ENCODE measurements at places on chromosomes 3 and 15.

- DNase-seq, result no peak
Measured at GRCh38 chr3:25944329-25944728, 154.4 kb downstream of the OXSM start.

GRCh38 chr3:94544131-94544789 lies 481.4 kb downstream of the NSUN3 start:
- no peak for DNase-seq

DNA sequence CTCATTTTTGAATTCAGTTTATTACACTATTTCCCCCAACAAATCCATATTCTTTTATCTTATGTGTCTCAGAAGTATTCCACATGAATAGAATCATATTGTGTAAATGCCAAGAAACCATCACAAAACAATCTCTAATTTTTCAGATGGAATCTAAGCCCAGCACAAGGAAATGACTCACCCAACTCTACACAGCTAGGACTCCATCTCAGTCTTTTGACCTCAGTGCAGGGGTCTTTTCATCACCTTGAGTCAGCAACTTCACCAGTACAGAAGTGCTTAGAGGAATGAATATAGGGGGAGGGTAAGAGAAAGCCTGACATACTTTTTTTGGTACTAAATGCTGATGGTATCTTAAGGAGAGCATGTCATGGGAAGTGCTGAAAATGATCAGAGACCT lies 169.3 kb upstream of the LRRN1 start:
- DNase-seq, result no peak

GRCh38 chr3:42057561-42058211 lies 33.5 kb upstream of the TRAK1 start:
- no peak for DNase-seq

DNA sequence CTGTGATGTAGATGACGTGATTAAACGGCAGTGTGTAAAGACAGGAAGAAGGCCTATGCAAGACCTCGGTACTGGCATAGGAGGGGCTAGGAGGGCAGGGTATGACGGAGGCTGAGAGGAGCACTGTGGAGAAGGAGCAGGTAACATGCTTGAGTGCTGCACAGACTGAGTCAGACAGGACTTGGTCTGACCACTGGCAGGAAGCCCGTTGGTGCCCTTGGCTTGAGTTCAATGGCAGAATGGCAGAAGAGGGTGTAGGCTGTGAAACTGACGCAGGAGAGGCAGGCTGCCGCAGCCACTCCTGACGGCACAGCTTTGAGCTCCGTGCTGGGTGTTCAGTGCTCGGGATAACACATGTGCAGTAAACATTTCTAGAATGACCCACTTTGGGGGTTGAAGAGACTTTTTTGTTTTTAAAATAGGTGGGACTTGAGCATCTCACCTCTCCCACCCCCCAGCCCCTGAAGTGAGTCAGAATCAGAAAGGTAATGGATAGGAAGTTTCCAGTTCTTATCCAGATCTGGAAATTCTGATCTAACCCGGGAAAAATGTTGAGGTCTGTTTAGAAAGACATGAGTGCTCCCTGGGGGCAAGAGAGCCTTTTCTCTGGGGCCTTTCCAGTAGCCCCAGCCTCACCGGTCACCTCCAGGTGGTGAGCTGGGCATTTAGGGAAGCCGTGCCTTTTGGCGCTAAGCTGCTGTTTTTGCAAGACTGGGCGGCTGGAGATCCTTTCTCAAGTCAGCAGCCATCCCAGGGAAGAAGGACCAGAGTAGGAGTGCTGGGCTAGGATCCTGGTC lies 126.4 kb downstream of the RPLP1 start:
- DNase-seq, result no peak

GRCh38 chr15:78417754-78418630 lies 20.0 kb upstream of the IREB2 start:
- DNase-seq, result no peak

DNA sequence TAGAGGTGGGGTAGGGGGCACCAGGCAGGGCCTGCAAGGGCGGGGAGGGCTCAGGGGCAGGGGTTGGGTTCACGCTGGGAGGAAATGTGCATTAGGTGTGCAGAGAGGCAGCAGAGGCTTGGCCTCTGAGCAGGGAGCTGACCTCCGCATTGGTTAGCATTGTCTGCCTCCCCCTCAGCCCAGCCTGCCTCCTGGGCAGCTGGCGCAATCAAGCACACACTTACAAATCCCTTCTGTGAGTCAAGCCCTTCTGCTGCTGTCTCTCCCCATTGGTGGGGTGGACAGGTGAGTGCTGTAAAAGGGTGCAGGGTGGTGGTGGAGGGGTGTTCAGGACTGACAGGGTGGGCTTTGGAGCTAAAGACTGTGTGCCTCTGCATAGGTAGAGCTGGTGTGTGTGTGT lies 9.3 kb downstream of the LOXL1 start:
- DNase-seq, result no peak

DNA sequence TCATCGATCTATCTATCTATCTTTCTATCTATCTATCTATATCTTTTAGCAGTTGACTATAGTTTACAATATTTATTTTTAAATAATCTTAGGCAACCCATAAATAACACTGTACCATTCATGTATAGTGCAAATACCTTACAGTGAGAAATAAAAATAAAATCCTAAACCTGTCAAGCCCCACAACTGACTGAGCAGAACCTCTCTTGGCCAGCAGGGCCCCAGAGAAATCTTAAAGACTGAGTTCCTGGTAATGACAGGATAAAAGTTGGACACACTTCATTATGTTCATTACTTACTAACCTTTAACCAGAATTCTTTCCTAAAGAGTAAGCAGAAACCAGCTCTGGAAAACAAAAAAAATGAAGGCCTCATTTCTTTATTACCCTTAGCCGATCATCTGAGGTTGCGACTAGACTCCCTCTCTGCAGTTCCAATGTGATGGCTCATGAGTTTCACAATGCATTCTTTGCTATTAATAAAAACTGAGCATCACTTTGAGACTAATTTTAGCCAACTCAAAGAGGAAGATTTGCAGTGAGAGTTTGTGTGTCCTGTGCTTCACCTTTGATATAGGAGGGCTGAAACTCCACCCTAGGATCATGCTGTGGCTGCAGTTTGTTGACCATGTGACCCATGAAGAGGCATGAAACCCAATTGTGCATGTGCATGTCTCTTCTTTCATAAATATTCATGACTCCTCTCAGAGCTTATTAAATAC lies 1072.0 kb downstream of the NSUN3 start:
- DNase-seq, result no peak

DNA sequence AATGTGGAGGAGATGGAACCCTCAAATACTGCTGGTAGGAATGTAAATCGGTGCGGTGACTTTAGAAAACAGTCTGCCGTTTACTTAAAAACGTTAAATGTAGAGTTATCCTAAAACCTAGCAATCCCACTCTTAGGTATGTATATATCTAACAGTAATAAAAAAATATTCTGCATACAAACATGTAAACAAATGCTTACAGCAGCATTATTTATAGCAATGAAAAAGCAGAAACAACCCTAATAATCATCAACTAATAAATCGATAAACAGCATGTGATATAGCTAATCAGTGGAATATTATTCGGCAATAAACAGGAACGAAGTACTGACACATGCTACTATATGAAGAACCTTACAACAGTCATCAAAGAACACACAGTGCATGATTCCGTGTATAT lies 144.7 kb downstream of the CNTN3 start:
- DNase-seq, result no peak

DNA sequence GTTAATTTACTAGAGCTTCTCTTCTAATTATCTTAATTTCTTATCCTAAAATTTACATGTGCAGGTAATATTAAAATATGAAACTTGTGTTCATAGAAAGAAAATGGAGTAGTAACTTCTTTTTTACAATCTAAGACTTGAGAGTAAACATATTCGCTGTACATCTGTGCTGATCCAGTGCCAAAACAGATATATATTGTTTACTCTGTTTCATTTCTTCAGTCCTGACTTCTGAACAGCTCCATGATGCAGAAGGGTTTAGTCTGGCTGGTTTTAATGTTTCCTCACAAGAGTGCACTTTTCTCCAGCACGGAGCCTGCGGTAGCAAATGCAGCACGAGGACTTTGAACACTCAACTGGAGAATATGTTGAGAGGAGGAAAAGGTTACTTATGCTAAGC lies 306.8 kb downstream of the EPHA3 start:
- no peak for DNase-seq

- DNase-seq, result no peak
Measured at GRCh38 chr15:70057931-70058641, 39.6 kb downstream of the TLE3 start.

DNA sequence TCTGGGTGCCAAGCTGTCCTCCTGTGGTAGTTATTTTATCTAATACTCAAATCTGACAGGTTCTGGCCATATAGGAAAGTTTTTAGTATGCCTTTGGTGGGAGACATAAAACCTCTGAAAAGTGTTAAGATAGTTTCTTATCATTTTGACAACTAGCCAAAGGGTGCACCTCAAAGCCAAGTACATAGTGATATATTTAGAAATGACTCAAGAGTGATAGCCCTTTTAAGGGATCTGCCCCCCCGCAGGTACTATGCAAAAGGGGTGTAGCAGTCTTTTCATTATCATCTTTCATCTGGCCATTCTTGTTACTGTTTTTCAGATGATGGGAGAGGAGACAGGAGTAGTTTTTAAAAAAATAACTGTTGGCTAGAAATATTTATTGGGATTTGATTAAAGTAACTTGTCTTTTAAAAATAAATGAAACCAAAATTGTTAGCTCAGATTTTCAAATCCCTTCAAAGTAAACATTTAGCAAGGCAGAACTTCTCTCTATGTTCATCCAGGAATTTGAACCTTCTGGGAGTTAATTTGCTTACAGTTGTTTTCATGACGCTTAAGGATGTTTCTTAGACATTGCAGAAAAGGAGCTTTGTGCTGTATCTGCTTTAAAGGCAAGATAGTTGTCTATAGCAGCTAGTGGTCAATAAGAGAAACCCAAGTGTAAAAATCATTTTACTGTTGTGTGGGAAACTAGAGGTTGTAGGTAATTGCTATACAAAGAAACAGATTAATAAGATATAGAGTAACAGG lies 5.1 kb downstream of the PHLDB2 start:
- DNase-seq, result no peak

DNA sequence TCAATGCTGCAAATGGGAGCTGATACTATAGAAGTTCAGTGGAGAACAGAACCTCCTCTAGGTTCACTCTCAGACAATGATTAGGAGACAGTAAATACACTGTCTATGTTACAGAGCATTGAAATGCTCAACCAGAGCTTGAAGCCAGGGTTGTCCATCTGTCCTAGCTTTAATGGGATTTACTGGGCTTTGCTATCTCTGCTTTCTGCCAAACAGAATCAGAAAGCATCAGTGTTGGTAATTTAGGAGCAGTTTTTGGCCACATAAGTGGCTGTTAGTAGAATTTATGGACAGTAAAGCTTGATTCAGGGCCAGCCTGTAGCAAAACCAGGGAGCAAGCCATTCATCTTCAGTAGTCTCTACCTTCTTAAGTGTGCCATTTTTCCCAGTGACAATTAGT lies 396.3 kb downstream of the LSAMP start:
- no peak for DNase-seq
